ENCODE measurements at places on chromosomes 4 and X. TPM values are rescaled to one million over a fixed set of nuclear protein-coding genes. Genes with fewer than 3 reads are reported as not detected.

Gene NSG1
- total RNA-seq: 4.0 TPM

Gene MAMLD1
- total RNA-seq: 0.18 TPM

Gene TEC
- total RNA-seq: 4.1 TPM

DNA sequence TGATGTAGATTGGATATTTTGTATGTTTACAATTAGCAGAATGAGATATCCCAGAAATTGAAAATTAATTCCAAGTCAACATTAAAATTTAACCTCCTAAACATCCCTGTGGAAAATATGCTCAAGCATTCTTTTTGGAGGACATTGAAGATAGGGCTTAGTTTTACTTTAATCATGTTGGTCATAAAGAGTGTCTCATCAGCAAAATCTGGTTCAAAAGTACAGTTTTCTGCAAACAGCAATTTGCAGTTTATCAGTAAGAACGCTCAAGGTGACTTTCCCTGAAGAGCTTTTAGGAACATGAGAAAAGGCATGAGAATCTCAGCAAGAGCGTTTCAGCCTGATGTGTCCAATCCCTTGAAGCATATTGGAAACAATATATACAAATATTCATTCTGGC lies 889.8 kb downstream of the CENPC start:
- H3K4me3 ChIP-seq: no peak overlapping the region
- no peak overlapping the region for H3K27ac ChIP-seq
- DNase-seq: no peak
- no peaks in the 10 kb centered on the region for H3K36me3 ChIP-seq
- no peaks in the 10 kb centered on the region for H3K4me1 ChIP-seq

DNA sequence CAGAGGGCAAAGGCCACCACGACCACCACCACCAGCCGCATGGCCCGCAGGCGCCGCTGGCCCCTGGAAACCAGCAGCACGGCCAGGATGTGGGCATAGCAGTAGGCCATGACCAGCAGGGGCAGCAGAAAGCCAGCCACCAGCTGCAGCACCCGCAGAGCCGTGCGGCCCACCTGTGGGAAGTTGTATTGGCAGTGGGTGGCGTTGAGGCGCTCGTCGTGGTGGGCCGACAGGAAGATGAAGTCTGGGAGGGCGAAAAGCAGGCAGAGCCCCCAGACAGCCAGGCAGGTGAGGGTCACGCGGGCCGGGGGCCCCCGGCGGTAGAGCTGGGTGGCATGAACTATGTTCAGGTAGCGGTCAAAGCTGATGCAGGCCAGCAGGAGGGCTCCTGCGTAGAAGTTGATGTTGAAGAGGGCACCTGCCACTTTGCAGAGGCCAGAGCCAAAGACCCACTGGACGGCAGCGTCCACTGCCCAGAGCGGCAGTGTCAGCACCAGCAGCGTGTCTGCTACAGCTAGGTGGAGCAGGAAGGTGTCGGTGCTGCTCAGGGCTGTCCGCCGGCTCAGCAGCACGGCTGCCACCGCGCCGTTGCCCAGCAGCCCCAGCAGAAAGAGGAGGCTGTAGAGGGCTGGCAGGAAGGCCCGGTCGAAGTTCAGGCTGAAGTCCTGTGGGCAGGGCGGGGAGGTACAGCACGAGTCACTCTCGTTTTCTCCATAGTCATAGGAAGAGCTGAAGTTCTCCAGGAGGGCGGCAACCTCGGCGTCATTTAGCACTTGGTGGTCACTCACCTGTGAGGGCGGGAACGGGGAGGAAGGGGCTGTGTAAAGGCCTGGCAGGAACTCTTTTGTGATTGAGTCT lies 1.4 kb downstream of the CXCR3 start:
- H3K27ac ChIP-seq: no peak overlapping the region
- no peaks in the 10 kb centered on the region for H3K36me3 ChIP-seq
- no peaks in the 10 kb centered on the region for H3K27me3 ChIP-seq
- DNase-seq: no peak
- H3K4me1 ChIP-seq: no peaks in the 10 kb centered on the region
- no peak overlapping the region for H3K4me3 ChIP-seq

GRCh38 chrX:65136424-65136823 lies 160.2 kb upstream of the ZC4H2 start:
- H3K4me3 ChIP-seq: no peak overlapping the region
- no peak overlapping the region for H3K27ac ChIP-seq
- no peak for DNase-seq
- no peaks in the 10 kb centered on the region for H3K27me3 ChIP-seq
- no peaks in the 10 kb centered on the region for H3K4me1 ChIP-seq
- H3K36me3 ChIP-seq: no peaks in the 10 kb centered on the region

- no peaks in the 10 kb centered on the region for H3K36me3 ChIP-seq
- no peak overlapping the region for H3K4me3 ChIP-seq
- H3K4me1 ChIP-seq: no peaks in the 10 kb centered on the region
- DNase-seq: no peak
- H3K27me3 ChIP-seq: peaks cover 16% of the 10 kb centered on the region
Observed at GRCh38 chr4:183017962-183018361, 81.1 kb upstream of the WWC2 start.

DNA sequence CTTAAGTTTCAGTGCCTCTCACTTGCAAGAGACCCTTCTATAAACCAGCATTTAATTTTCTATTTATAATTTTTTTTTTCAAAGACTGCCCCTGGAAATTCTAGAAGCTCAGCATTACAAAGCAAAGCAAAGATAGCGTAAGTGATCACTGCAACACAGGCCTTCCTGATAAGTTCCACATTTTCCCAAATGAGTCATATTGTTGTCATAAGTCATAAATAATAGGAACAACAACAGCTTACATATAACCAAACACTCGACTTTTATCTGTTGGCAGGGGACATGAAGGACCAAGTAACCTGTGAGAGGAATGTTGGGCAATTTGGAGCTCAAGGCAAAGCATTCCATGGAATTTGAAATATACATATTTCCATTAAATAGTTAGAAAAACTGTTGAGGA lies 815.5 kb downstream of the DMD start:
- no peak overlapping the region for H3K4me3 ChIP-seq
- peaks cover 6% of the 10 kb centered on the region for H3K4me1 ChIP-seq
- no peaks in the 10 kb centered on the region for H3K36me3 ChIP-seq
- DNase-seq: no peak

- DNase-seq: no peak
- no peak overlapping the region for H3K27ac ChIP-seq
- H3K4me3 ChIP-seq: no peak overlapping the region
- H3K4me1 ChIP-seq: no peaks in the 10 kb centered on the region
Observed at GRCh38 chr4:171035909-171036308, 777.3 kb upstream of the GALNTL6 start.

DNA sequence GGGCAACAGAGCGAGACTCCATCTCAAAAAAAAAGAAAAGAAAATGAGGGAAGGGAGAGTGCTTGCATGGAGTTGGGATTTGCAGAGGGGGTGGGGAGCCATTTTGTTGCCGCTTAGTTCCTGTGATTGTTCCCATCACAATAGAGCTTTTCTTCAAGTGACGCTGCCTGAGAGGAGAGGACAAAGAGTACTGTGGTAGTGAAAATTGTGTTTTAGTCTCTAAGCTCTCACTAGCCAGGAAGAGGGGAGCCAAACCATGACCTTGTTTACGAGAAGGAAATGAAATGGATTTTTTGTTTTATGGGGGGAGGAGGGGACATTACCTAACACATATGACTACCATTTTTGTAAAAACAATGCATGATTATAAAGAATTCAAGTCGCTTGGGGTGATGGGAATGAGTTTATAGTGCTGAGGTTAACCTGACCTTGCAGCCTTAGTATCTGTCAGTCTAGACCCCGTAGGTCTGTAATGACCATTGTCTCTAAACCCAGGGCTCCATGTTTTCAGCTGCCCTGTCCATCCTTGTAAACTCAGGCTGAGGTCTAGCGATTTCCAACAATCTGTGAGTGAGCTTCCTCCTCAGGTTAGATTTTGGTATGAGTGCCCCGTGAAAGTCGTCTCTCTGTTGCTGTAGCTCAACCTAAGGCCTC lies 18.8 kb downstream of the SRD5A3 start:
- DNase-seq: no peak
- no peaks in the 10 kb centered on the region for H3K36me3 ChIP-seq
- H3K27me3 ChIP-seq: no peaks in the 10 kb centered on the region
- H3K4me3 ChIP-seq: no peak overlapping the region
- no peak overlapping the region for H3K27ac ChIP-seq

GRCh38 chrX:150983521-150984168 lies 510 bp downstream of the HMGB3 start:
- no peaks in the 10 kb centered on the region for H3K4me1 ChIP-seq
- no peaks in the 10 kb centered on the region for H3K27me3 ChIP-seq
- peaks cover 14% of the 10 kb centered on the region for H3K36me3 ChIP-seq
- DNase-seq: no peak
- peak overlapping the region; percentile 90 for H3K27ac ChIP-seq
- peak overlapping the region; percentile 70 for H3K4me3 ChIP-seq
